Stimulated activated CD8-positive, alpha-beta memory T cell treated with anti-CD3 and anti-CD28 coated beads, Interleukin-4, amount 100 ng/mL, for 1 hour (primary cell): ENCODE measurements at places on chromosomes 13 and 19.

DNA sequence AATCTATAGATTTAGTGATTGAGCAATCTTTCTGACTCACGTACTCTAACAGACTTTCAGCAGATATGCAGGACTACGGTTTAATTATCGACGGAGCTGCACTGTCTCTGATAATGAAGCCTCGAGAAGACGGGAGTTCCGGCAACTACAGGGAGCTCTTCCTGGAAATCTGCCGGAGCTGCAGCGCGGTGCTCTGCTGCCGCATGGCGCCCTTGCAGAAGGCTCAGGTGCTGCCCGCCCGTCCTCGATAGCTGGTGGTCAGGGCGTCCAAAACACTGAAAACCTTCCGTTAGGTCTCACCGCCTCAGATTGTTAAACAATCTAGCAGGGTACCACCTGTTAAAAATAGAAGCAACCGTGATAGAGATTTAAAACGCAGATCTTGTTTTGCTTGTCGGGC, 113.2 kb upstream of the MCF2L start:
- DNase-seq = no peak

- no peak for DNase-seq
Measured at GRCh38 chr13:79522583-79522982, 41.6 kb downstream of the NDFIP2 start.

DNA sequence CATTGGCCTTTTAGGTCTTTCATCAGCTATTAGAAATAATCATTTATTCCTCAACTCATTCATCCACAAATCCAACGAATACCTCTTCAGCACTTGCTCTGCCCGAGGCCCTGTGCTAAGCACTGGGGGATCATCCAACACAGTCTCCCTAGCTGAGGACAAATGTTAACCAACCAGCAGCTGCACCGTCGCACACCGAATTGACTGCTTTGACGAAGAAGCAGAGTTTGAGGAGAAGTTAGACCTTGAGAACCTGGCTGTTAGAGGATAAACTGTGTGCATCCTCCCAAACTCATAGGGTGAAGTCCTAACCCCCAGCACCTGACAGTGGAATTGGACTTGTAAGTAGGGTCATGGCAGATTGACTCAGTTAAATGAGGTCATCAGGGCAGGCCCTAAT, 170.9 kb downstream of the USP12 start:
- DNase-seq = no peak

GRCh38 chr19:13984186-13984585, 21.9 kb downstream of the RFX1 start:
- no peak for DNase-seq

DNA sequence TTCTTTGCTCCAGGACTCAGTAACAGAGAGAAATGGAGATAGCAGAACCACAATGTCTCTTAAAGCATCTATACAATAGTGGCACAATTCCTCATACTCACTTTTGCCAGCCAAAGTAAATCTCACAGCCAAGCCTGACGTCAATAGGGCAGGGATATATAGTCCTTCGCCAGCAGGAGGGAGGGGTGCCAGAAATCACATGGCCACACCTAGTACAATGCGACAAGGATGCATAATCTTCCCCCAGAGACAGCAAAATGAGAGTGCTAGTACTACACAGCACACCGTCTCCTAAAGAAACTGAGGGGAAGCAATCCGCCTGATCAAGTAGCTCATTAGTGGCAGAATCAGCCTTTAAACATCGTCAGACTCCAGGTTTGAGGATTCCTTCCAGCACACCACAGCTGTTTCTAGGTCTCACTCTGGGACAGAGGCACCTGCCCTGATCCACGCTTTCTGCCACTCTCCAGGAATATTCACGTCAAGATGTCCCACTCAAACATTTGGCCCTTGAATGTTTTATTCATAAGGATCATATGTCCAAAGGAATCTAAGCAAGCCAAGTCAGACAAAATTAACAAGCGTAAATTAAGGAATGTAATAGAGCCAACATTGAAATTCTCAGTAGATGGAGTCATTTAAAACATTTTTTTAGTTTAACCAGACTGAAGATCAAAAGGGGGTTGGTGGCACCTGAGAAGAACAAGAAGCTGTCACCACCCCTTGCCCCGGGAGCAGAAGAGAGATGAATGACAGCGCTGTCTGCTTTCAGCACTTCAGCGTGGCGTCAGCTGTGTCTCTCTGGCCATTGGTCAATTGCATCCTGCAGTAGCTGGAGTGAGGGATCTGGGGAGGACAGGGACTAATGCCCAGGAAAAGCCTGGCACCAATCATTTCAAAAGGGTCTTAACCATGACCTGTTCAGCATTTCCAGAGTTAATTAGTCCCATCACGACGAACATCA, 63.5 kb upstream of the SERP2 start:
- DNase-seq = no peak

- DNase-seq = no peak
Measured at GRCh38 chr13:40189898-40190630, 476.4 kb downstream of the FOXO1 start.

DNA sequence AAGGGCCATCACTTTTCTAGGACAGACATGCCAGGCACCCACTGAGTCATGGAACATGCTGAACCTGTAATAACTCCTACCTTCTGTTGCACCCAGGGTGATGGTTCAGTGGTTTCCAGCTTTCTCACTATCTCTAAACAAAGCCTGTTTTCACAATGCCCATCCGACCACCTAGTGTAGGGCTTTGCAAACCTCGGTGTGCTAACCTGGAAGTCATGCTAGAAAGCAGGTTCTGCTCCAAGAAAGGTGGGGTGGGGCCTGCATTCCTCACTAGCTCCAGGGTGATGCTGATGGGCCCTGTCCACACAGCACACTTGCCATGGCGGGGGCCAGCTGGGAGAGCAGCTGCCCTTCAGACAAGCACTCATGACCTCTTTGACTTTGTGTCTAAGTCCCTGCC, 43.4 kb downstream of the COL4A2 start:
- DNase-seq = no peak

- no peak for DNase-seq
Measured at GRCh38 chr13:73419186-73419585, 360.4 kb downstream of the KLF5 start.
